ENCODE measurements at places on chromosomes 12 and 14.

- DNase-seq, result no peak
These were observed 7.8 kb downstream of the RASAL1 start for GRCh38 chr12:113127791-113128199.

DNA sequence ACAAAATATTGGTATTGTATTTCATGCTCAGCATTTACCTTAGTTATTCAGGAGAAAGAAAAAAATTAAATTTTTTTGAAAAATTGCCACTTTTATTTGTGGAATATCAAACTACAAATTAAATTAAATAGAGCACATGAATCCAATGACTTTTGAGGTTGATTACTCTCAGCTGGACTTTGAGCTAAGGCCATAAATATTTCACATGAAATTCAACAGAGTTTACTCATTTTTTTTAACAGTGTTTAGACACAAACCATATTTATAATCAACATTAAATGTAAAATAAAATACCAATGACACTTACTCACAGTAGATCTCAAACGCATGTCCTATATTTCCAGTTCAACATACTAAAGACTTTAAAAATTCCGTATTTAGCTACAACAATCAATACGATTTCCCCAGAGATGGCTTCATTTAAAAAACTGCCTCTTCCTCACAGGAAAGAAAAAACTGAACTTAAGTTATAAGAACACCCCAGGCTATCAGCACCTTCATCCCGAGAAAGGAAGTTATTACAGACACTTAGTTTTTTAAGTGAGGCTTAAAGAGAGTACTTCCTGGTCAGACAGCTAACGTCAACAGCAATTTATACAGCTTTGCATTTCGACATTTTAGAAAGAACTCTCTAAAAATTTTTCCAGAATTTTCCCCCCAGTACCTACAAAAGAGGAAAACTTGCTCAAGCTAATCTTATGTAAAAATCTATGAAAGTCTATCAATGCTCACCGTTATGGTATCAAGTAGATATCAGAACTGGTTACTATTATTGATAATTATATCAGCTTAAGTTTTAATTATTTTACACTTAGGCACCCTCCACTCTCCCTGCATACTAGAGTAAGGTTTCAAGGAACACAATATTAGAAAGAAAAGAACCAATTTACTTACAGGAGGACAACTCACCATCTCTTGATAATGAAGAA, 13.8 kb downstream of the TAOK3 start:
- no peak for DNase-seq

- peak; percentile 49 for DNase-seq
These were observed 65.1 kb upstream of the KTN1 start for GRCh38 chr14:55514819-55515490.

DNA sequence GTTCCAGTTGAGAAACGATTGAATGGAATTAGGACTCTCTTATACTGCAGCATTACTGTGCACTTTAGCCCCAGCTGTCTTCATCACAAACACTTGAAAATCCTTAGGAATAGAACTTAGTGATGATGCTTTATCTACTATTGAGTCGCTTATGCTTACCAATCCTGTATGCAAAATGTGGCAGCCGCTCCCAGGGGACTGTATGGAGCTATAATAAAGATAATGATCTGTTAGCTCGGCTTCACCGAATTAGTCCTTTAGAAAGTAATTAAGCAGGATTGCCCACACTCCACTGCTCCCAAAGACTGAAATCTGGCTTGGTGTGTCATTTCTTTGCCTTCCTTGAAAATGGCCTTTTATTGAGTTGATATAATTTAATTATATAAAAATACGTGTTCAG, 10.6 kb downstream of the EML1 start:
- DNase-seq, result no peak

GRCh38 chr14:91078095-91078737, 17.8 kb upstream of the RPS6KA5 start:
- no peak for DNase-seq

GRCh38 chr14:55819610-55820304, 239.8 kb downstream of the KTN1 start:
- DNase-seq, result no peak

- no peak for DNase-seq
These were observed 20.4 kb upstream of the LRTM2 start for GRCh38 chr12:1799882-1800400.

GRCh38 chr12:113482334-113482733, 10.7 kb upstream of the LHX5 start:
- no peak for DNase-seq

GRCh38 chr14:70357985-70358384, 1.5 kb downstream of the COX16 start:
- DNase-seq, result no peak

GRCh38 chr12:5071496-5071895, 27.8 kb downstream of the KCNA5 start:
- DNase-seq, result no peak

DNA sequence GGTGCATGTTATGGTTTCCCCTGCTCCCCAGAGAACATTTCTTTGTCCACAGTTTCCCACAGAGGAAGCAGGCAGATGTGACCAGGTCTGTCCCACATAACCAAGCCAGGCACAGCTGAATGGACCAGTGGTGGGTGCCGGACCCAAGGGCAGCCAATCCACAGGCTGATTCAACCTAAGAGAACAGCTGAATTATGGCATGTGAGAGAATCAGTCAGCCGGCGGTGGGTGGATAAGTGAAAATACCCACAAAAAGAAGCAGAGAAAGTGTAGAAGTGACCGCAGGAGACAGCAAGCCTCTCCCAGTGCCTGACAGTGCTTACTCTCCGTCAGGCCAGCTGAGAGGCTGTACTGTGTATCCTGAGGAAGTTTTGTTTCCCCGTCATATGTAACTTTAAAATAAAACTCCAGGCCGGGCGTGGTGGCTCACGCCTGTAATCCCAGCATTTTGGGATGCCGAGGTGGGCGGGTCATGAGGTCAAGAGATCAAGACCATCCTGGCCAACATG, 14.9 kb downstream of the GPRC5D start:
- DNase-seq, result no peak

GRCh38 chr12:11633968-11634367, 15.5 kb upstream of the ETV6 start:
- no peak for DNase-seq
